ENCODE measurements at places on chromosomes 2 and 18. TPM values are rescaled to one million over a fixed set of nuclear protein-coding genes. Genes with fewer than 3 reads are reported as not detected.

The MOGAT1 gene
- total RNA-seq: not detected

The TET3 gene
- 9.1 TPM for total RNA-seq

The TCF23 gene
- 0.85 TPM for total RNA-seq

The NAGK gene
- 41.8 TPM for total RNA-seq

The CNTNAP5 gene
- 1.8 TPM for total RNA-seq

The MZT2B gene
- 50.4 TPM for total RNA-seq

The UBXN4 gene
- 107 TPM for total RNA-seq

The TUBA4B gene
- total RNA-seq: not detected

Data from urinary bladder (tissue), 4 donors.